Stimulated activated CD4-positive, alpha-beta T cell treated with anti-CD3 and anti-CD28 coated beads, Interleukin-2, amount 100 ng/mL, for 4 hours (primary cell): ENCODE measurements at places on chromosomes 7 and 10.

- DNase-seq: no peak
Observed at GRCh38 chr10:124346831-124347230, 71.9 kb downstream of the OAT start.

DNA sequence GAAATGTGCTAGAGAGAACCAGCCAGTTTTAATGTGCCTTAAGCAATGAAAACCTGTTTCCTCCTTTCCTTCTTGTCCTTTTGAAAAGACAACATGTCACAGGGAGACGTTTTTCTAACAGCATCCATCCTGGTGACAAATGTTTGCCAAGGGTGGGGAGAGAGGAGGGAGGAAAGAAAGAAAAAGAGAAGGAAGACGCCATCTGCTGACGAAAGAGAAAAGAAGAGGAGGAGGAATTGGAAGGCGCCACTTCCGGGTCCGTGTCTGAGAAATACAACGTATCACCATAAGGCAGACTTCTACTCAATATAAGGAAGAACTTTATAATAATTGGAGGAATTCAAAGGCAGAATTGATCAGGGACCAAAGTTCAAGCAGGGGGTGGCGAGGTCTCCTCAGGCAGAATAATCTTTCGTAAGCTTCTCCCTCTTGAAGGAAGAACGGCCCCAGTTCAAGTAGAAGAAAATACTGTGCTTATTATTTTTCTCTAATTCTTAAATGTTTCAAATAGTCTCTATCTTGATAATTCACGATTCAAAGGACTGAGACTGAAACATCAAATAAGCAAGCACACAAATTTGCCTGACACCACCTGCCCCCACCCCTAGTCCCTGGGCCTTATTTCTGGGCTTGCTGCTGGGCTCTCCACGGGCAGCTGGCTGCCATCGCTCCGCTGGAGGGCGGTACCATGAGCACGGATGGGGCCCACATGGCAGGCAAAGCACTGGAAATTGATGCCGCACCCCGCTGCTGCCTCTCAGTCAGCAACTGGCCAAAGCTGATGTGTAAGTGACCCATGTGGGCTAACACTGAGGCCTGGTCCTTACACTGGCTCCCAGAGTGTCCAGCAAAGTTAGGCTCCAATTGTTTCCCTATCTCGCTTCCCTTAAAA, 273.7 kb upstream of the KLF14 start:
- peak; percentile 58 for DNase-seq

- DNase-seq: no peak
Observed at GRCh38 chr7:34844936-34845665, 187.1 kb downstream of the NPSR1 start.

DNA sequence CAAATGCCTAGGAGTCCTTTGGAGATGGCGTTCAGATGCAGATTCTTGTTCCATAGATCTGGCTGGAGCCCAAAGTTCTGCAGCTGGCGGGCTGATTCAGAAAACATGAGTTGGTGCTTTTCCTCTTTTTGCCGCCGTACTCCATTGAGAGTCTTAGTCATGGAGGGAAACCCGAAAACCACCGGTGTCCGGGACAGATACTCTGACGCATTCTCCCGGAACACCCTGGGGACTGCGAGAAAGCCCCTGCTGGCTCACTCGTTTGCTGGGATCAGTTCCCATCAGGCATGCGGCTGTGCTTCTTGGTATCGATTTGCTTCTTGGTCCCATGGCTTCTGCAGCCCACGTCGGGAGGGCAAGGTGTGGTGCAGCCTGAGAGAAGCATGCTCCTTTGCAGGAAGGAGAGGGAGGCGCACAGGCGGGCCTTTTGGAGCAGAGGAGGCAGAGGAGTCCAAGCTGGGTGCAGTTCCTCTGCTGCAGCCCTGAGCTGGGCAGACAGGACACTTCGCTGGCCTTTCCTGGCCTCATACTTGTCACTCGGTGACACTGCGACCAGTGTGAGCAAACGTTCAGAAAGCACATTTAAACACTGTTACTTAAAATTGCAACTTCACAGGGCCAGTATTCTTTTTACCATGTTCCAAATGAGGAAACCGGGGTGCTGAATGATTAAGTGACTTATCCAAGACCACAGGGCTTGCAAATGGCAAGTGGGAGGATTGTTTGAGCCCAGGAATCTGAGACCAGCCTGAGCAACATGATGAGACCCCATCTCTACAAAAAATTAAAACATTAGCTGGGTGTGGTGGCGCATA, 30.6 kb upstream of the PFKFB3 start:
- DNase-seq: peak; percentile 4

GRCh38 chr7:68041554-68041953, 1044.9 kb downstream of the TYW1 start:
- no peak for DNase-seq

- no peak for DNase-seq
Observed at GRCh38 chr10:13939391-13939790, 352.6 kb downstream of the PRPF18 start.

GRCh38 chr10:124870854-124871425, 69.3 kb downstream of the ABRAXAS2 start:
- no peak for DNase-seq

DNA sequence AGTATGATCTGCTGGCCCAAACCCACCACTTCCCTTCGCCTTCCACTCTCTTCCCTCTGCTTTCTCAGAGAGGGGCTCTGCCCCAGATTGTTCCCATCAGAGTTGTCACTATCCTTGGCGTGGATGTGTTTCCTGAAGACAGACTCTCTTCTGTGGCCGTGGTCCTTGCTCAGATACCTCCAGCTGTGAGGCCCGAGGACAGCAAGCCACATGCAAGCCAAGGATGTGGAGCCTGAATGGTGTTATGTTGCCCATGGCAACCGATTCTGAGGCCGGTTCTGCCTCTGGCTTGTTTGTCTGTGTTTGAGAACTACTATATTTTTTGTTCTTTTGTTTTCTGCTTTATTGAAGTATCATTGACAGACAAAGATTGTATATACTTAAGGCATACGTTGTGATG, 247.4 kb upstream of the PODXL start:
- no peak for DNase-seq

DNA sequence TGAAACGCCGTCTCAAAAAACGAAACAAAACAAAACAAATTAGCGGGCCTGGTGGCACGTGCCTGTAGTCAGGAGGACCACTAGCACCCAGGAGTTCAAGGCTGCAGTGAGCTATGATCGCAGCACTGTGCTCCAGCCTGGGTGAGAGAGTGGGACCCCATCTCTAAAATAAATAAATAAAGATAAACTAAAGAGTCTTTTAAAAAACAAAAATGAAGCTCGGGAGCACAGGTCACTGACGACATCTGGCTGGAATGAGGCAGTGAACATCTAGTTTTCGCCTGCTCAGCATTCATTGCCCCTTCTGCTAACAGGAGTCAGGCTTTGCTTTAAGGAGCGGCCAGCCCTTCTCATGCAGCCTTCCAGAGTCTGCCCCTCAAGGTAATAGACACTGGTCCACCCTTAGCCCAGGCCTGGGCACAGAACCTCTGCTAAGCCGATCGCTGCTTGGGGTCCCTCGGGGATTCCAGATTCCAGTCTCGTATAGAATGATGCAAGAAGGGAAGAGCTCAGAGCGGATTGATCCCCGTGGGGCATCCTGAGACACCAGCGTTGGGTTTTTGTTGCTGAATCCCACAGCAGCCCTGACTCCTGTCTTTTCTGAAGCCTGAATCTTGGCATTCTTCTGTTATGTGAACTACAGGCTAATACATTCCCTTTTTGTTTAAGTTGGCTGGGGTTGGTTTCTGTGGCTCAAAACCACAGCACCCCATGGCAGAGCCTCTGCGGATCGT, 14.2 kb upstream of the FOXK1 start:
- DNase-seq: no peak

DNA sequence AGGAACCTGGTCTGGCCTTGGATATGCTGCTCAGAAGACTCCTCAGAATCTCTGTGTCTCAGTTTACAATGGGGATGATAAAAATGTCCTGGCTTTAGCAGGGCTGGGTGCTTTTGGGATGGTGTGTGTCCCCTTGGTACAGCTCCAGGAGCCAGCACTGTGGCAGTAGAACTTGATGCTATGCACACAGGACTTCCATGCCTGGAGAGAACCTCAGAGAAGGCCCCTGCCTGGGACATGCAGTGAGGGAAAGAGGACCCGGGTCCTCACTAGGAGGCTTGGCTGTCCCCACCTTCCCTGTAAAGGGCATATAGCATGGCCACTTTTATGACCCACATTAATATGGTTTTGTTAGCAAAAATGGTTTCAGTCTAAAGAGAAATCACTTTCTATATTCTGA, 100.5 kb downstream of the GLRX3 start:
- no peak for DNase-seq
